ENCODE measurements at places on chromosomes 5 and 9.

DNA sequence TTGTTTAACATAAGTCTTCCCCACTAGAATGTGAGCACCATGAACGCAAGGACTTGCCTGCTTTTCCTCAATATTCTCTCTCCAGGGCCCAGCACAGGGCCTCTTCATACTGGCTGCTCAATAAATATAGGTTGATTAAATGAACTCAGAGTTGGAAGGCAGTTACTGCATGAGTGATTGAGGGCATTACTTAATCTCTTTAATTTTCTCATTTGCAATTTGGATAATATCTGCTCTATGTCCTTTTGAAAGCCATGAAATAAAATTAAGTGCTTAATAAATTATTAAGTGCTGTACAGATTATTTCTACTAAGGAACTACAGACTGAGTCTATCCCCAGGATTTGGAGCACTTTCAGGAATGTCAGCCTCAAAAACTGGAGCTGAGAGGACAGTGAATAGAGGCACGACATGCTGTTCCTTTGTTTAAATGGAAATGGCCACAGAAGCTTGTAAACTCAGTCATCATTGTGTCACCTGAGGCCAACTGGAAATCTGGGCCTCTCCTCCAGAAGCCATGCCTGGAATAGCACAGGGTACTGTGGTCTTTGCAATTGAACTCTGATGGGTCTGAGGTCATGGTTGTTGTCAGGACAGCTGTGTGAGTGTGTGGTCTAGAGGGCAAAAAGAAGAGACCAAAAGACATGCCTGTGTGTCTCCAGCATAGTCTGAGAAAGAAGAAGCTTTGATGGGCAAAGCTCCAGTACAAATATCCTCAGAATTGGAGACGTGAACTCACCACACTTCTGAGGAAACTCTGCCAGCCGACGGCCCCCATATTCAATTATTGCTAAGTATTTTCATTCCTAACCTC lies 86.1 kb downstream of the SH3TC2 start:
- no peak for DNase-seq

DNA sequence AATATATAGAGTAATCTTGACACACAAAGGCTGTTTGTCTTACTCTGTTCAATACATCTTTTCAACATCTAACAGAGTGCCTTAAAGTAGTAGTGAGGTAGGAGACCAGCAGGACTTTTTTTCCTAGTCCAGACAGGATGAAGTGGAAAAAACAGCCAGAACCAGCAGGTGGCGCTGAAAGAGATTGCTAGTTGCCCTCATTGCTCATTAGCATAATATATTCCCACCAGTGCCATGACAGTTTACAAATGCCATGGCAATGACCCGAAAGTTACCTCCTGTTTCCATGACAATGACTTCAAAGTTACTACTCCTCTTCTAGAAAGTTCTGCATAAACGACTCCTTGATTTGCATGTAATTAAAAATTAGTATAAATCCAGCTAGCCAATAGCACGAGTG lies 387.4 kb downstream of the ACTL7B start:
- DNase-seq, result no peak

- no peak for DNase-seq
Observed at GRCh38 chr5:56247592-56247991, 14.5 kb upstream of the ANKRD55 start.

GRCh38 chr5:159178978-159179377 lies 30.4 kb downstream of the RNF145 start:
- no peak for DNase-seq

GRCh38 chr5:93359296-93359959 lies 221.6 kb downstream of the NR2F1-AS1 start:
- no peak for DNase-seq

DNA sequence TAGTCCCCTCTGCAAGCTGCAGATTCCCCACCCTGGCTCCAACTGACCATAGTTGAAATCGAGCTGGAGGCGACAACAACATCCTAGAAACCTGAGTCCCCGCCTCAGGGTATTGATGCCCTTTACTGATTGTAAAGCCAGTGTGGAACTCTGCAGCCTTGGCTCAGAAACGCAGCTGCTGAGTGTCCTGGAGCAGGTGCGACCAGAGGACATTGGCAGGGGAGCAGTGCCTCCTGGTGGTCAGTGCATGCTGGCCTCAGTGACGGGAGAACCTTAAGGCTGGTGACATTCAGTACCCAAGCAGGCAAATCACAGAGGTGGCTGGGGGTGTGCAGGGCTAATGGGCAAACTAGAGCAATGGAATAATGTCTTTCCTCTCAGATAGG lies 20.4 kb upstream of the ZNF354B start:
- DNase-seq, result no peak

- DNase-seq, result no peak
Observed at GRCh38 chr9:80449513-80449912, 877.7 kb downstream of the TLE4 start.

DNA sequence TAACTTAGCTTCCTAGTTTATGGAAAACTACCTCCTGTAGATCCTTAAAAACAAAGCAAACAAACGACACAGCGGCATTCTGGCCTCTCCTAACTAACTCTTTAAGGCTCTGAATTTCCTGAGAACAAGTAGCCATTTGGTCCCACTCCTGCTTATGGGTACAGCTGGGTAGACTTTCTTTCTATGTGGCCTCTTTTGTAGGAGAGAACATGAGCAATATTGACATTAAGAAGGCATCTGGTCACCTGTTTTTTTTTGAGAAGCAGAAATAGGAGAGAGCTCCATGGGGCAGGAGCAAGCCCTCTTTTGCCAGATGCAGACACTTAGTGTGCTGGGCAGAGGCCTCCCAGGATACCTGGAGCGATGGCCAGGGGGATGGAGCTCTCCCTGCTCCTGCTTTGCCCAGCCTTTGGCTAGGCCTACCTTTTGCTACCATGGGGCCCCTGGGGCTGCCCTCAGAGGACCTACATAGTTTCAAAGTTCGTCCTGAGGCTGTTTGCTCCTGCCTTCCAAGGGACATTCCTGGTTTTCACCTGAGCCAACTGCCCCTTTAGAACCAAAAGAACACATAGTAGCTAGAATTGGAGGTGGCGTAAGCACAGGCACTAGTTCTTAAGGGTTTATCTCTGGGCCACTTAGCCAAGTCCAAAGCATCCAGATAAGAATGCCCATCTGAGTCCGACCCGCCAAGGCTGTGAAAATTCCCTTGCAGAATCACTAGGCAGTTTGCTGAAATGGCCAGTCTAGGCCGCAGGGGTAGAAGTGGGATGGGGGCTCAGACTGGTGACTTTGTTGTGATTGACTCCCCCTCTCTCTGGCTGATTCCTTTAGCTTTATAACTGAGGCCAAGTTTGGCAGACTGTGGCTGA lies 2.4 kb upstream of the STC2 start:
- DNase-seq, result no peak

DNA sequence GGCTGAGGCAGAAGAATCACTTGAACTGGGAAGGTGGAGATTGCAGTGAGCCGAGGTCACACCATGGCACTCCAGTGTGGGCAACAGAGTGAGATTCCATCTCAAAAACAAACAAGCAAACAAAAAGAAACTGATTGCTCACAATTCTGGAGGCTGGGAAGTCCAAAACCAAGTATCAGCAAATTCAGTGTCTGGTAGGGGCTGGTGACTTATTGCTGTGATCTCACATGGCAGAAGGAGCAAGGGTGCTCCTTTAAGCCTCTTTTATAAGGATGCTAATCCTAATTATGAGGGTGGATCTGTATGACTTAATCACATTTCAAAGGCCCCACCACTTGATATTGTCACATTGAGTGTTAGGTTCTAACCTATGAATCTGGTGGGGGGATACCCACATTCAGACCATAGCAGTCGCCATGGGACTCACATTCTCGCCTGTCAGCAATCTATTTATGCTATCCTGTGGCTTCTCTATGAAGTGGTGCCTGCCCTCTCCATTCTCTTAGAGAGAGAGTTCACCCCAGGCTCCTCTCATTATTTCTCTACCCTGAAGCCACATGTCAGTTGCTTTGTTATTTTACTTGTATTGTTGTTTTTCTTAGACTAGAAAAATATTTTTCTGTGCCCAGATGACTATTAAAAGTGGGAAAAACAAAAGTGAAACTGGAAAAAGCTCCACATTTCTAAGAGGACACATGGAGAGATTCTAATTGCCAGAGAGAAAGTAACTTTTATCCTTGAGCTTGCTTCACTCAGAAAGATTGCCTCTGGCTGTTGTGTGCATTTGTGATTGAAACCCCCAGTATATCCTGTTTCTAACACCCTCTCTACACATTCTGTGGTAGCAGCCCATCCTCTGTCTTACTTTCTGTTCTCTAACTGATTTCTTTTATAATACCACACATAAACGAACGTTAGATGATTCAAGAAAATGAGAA lies 18.8 kb upstream of the PRLR start:
- DNase-seq, result no peak

Measured in neuronal stem cell (in vitro differentiated cells).